ENCODE measurements at places on chromosomes 1 and 21.
A peak's percentile ranks its signal among the peaks of the same experiment; 100 is the strongest.

DNA sequence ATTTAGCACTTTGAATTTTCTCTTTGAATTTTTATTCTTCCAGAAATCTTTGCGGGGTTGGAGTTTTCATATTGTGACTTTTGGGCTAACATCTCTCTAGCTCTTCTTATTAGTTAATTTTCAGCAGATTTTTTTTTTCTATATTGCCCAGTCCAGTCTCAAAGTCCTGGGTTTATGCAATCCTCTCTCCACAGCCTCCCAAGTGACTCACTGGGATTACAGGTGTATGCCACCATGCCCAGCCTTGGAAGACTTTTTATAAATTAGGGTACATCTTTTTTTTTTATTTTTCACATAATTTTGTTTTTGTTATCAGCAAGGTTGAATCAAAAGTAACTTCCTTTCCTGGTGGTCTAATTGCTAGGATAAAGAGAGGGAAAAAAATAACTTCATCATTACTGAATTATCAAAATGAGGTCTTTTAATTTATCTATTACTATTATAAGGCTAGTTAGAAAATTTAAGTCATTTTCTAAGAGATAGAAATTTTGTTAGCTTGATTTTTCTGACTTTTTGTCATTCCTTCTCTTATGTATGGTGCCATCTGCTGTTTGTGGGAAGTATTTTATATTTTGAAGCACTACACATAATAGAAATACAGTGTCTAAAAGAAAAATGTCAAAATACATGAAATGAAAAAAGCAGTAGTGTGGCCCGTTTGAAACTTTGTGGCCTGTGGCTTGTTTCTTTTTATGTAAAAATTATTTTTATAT is 273.4 kb upstream of the CACYBP start:
- no peak for DNase-seq

DNA sequence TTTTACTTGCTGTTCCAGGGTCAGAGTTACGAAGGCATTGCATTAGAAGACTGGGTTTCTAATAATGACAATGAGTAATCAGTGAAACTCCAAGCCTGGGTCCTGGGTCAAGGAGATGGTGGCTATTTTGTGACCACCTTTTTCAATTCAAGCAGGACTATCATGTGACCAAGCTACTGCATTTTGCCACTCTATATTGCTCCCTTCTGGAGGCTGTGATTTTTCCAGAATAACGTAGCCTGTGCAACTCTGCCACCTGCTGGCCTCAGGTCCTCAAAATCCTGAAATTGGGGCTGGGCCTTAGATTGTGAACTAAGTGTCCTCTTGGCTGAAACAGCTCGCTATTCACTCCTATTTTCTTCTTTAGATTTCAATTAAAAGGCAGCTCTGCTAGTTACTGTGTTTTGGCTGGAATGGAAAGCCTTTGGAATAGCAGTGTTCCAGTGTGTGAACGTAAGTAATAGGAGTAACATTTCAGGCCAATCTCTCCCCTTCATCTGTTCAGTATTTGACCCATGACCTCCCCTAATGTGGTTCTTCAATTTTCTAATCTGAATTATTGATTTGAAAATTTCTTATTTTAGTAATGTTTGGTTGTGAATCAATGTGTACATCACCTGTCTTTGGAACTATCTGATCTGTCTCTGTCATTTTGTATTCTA is 52.9 kb upstream of the CD46 start:
- DNase-seq, result peak; percentile 40

GRCh38 chr1:67407498-67407897 is 22.7 kb downstream of the SERBP1 start:
- no peak for DNase-seq

- no peak for DNase-seq
These were observed 119.7 kb downstream of the ZNF281 start for GRCh38 chr1:200290010-200290685.

GRCh38 chr1:45329445-45329844 is 2.8 kb downstream of the HPDL start:
- no peak for DNase-seq

DNA sequence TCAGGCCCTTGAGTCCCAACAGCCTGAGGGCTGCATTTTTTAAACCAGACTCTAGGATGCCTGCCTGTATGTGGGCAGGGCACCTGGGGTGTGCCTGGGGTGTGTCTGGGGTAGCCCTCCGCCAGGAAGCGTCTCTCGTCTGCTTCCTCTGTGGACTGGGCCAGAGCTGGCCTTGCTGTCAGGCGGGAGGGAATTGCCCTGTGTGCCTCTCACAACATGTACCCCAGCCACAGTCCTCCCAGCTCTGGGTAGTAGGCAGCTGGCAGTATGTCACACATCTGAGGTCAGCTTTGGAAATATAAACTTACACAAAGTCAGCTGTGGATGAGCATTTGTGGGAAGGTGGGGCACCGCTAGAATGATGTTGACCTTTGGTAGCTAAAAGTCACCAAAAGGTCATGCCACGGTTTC is 13.0 kb downstream of the TRAF5 start:
- DNase-seq, result no peak

DNA sequence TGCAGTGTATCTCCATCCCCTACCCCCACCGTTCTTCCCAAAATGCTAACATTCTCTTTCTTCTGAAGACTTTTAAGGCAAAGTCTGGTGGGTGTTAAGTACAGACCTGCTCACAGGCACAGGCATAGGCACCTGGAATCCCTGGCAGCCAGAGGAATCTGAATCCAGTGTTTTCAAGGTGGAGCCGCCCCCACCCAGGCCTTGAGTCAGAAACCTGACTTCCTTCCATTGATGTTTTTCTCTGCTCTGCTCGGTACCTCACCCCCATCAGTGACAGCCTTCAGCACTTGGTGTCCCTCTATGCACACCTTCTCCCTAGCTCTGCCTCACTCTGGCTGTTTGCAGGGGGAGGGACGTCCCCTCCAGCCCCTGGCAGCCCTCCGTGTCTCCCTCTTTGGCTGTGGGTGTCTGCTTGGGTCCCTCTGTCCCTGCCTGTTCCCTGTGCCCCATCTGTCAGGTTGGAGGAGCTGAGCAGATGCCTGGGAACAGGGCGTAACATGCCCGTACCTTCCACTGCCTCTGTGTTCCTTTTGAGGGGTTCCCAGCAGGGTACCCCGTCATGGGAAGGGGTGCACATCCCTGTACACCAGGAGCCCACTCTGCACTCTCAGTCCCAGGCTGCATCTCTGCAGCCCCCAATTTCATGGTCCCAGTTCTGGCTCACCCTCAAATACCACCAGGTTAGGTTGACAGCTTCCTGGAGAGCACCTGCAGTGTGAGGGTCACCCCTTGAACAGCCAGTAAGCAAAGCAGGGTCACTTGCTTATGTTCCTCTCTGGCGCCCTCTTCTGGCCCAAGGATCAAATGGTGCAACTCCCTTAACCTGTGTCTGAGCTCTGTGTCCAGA is 6.7 kb downstream of the NCDN start:
- DNase-seq, result peak; percentile 49

GRCh38 chr1:201749059-201749690 is 79.8 kb upstream of the IPO9 start:
- no peak for DNase-seq

GRCh38 chr1:42524330-42524729 is 61.2 kb downstream of the CCDC30 start:
- DNase-seq, result no peak

GRCh38 chr1:229980009-229980408 is 87.0 kb upstream of the GALNT2 start:
- no peak for DNase-seq

DNA sequence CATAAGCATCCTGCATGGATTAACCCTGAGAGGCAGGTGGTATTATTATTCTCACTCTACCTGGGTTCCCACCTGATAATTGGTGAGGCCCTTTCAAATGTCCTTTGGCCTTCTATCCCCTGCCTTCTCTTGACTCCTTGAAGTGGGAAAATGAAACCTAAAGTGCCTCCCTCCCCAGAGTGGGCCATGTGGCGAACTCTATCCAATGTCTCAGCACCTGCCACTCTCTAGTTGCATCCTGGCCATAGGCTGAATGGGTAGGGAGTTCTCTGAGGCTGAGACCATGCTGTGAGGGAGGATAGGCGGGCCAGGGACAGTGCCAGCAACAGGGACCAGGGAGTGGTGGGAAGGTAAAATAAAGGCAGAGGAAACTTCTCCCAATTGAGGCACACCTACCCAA is 35.3 kb downstream of the ELF3 start:
- DNase-seq, result no peak

DNA sequence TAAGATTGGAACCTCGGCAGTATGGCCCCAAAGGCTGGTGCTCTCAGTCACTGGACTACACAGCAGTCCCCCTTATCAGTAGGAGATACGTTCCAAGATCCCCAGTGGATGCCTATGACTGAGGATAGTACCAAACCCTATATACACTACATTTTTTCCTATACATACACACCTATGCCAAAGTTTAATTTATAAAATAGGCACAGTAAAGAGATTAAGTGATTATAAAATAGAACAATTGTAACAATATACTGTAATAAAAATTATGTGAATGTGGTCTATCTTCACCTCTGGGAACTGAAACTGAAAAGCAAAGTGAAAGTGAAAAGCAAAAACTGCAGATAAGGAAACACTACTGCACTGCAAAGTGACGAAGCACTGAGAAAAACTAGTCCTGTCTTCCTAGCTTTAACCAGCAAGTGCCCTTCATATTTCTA is 96.8 kb downstream of the INTS7 start:
- no peak for DNase-seq

GRCh38 chr1:216815260-216816131 is 92.3 kb upstream of the ESRRG start:
- DNase-seq, result no peak

DNA sequence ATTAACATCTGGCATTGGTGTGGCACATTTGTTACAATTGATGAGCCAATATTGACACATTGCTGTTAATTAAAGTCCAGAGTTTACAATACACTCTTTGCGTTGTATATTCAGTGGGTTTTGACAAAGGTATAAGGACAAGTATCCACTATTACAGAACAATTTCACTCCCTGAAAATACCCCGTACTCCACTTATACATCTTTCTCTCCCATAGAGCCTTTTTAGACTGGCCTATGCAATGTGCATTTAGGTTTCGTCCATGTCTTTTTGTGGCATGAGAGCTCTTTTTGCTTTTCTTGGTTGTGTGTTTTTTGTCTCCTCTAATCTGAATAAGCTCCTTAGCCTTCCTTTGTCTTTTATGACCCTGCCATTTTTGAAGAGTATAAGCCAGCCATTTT is 40.6 kb upstream of the TSNAX start:
- DNase-seq, result no peak

GRCh38 chr1:201825245-201825644 is 3.7 kb upstream of the IPO9 start:
- DNase-seq, result no peak

DNA sequence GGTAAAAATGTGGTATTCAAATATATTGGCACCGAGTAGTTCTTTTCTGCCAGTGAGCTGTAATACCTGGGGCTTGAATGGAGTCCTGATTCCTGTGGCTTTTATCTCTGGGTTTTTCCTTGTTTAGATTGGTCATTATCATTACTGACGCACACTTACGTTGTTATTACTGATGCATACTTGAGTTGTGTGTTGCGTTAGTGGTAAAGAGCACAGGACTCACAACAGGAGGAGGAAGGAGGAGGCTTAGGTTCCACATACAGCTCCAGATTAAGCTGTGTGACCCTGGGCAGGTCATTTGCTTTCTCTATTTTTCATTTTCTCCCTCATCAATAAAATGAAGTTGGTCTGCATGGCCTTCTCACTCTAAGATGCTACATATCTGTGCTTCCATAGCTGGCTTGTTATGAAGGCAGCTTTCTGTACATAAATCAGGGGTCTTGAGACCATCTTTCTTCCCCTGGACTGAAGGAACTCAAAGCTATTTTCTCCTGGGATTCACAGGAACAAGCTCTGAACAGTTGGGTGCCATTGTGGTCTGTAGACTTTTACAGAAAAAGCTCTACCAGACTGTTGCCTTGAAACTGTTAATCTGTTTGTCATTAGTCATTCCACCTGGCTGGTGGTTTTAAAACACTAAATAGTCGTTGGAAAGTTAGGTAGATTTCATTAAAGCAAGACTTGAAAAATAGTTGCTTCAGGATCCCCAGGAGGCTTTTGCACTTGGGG is 5.6 kb downstream of the ARID1A start:
- no peak for DNase-seq

- DNase-seq, result no peak
These were observed 42.2 kb upstream of the WNT4 start for GRCh38 chr1:22184892-22185612.

DNA sequence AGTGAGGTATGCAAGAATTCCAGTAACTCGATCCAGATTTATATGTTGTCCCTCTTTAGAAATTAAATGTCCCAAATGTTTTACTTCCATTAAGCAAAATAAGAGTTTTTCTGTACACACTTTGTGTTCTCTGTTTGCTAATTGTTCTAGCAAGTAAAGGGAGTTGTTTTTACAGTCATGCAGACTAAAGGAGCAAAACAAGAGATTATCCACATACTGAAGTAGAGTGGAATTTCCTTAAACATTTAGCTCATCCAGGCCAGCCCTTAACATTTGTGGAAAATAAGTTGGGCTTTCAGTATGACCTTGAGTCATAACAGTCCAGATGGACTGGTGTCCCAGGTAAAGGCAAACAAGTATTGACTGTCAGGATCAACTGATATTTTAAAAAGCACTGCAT is 44.1 kb upstream of the TINAGL1 start:
- no peak for DNase-seq

GRCh38 chr1:179217943-179218507 is 11.5 kb downstream of the ABL2 start:
- no peak for DNase-seq

GRCh38 chr21:31255896-31256295 is 88.2 kb downstream of the TIAM1 start:
- DNase-seq, result no peak

GRCh38 chr1:23913212-23913880 is at the start of gene CNR2:
Gene CNR2 (minus strand): TSS chr1:23913362. CDS start chr1:23875617, 37,745 bp downstream.
- no peak for DNase-seq

- DNase-seq, result no peak
These were observed 138.7 kb downstream of the ETS2 start for GRCh38 chr21:38944402-38944801.

GRCh38 chr1:214102907-214103306 is 115.1 kb downstream of the PROX1 start:
- peak; percentile 61 for DNase-seq

DNA sequence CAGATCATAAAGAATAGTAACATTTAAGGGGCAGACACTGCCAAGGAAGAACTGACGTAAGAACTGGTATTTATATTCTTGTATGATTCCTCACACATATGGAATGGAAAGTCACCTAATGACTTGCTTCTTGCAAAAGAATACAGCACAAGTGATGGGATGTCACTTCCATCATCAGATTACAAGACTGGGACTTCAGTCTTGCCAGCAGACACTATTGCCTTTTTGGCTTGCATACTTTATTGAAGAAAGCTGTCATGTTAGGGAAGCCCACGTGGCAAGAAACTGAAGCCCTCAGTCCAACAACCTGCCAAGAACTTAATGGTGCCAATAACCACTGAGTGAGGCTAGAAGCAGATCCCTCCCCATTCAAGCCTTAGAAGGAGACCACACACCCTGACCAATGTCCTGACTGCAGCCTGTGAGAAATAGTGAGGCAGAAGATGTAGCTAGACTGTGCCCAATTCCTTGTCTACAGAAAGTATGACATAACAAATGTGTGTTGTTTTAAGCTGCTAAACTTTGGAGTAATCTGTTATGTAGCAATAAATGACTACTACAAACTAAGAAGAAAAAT is 12.0 kb downstream of the EGLN1 start:
- DNase-seq, result no peak

Data from HS-5 (cell line).